ENCODE measurements at places on chromosomes 6 and 20. TPM values are rescaled to one million over a fixed set of nuclear protein-coding genes. Genes with fewer than 3 reads are reported as not detected.

The HTR1E gene
- polyA plus RNA-seq: 0.60 TPM

The KIF13A gene
- polyA plus RNA-seq: 50.0 TPM

The SOBP gene
- 8.4 TPM for polyA plus RNA-seq

- peaks cover 8% of the 10 kb centered on the region for H3K4me1 ChIP-seq
- no peaks in the 10 kb centered on the region for H3K36me3 ChIP-seq
- no peaks in the 10 kb centered on the region for H3K27me3 ChIP-seq
- DNase-seq: no peak
Measured at GRCh38 chr6:36120979-36121786, 9.1 kb upstream of the MAPK13 start.

- H3K27me3 ChIP-seq: no peaks in the 10 kb centered on the region
- peaks cover 29% of the 10 kb centered on the region for H3K4me1 ChIP-seq
- DNase-seq: no peak
- no peaks in the 10 kb centered on the region for H3K36me3 ChIP-seq
- no peak overlapping the region for H3K4me3 ChIP-seq
Measured at GRCh38 chr6:15330174-15330944, 84.5 kb downstream of the JARID2 start.

GRCh38 chr6:19175023-19175422 is 662.1 kb upstream of the ID4 start:
- H3K4me3 ChIP-seq: no peak overlapping the region
- no peaks in the 10 kb centered on the region for H3K4me1 ChIP-seq
- H3K27ac ChIP-seq: no peak overlapping the region

GRCh38 chr6:107030151-107030550 is 2.2 kb downstream of the MTRES1 start:
- H3K4me3 ChIP-seq: no peak overlapping the region
- no peaks in the 10 kb centered on the region for H3K27me3 ChIP-seq
- H3K36me3 ChIP-seq: no peaks in the 10 kb centered on the region
- peaks cover 24% of the 10 kb centered on the region for H3K4me1 ChIP-seq
- no peak overlapping the region for H3K27ac ChIP-seq
- no peak for DNase-seq

The C20orf144 gene
- polyA plus RNA-seq: 0.45 TPM

The KCNS1 gene
- 0.07 TPM for polyA plus RNA-seq

DNA sequence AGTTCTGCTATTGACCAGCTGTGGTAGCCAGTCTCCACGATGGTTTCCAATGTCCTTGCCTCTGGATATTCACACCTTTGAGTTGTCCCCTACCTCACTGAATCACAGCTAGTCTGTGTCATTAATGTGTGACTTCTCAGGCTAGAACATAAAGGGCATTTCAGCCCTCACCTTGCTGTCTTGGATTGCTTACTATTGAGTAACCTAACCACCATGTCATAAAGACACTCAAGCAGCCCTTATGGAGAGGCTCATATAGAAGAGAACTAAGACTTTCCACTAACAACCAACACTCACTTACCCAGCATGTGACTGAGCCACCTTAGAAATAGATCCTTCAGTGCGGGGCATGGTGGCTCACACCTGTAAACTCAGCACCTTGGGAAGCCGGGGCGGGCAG is 19.1 kb upstream of the ABCC10 start:
- no peak overlapping the region for H3K4me3 ChIP-seq
- H3K27me3 ChIP-seq: peaks cover 28% of the 10 kb centered on the region

- peak overlapping the region; percentile 17 for H3K4me3 ChIP-seq
- H3K27me3 ChIP-seq: peaks cover 17% of the 10 kb centered on the region
- DNase-seq: no peak
Measured at GRCh38 chr20:17895641-17896171, 72.9 kb downstream of the SNX5 start.

DNA sequence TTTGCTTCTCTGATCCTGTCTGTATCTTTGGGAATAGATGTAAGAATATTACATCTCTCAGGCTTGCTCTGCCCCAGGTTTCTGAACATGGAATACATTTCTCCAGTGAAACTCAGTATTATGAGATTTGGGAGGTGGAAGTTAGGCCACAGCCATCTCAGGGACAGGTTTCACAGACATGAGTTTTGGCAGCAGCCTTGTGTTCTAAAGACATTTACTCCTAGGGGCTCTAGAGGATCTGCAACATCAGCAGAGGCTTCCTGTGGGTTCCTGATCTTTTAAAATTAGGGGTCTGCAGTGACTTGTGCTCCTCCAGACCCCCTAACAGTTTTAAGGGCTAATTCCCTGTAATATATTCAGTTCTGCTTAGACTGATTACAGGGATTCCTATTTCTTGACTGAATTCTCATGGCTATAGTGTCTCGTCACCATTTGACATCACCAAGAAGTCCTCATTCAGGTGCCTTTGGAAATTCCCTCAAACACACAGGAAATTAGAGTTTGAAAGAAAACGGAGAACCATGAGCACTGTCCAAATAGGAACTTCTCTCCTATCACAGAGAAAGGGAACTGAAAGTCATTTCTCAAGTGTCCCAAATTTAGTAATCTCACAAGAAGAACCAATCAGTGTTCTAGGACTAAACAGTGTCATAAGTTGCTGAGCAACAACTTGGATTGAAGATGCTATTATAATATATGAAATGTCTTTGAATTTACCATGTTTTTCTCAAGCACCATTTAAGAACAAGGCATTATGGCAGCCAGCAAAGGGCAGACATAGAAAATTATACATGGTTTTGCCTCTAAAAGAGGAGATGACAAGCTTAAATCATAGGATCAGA is 2.5 kb upstream of the HLA-DRA start:
- H3K4me3 ChIP-seq: no peak overlapping the region
- H3K27ac ChIP-seq: peak overlapping the region; percentile 84
- no peak for DNase-seq

DNA sequence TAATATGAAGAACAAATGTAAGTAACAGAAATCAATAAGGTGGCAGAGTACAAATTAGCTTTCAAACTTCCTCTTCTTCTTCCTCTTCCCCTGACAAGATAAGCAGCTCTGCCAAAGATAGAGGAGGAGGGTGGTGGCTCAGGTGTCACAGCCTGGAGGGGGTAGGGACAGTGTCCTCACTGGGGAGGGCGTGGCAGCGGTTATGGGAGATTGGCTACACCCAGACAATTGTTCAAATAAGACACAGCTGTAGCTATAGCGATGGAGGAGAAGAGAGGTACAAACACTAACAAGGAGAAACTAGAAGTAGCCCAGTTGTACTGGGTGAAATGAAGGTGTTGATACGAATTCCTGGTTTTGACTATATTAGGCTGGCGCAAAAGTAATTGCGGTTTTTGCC is 198.5 kb downstream of the TBXT start:
- DNase-seq: no peak
- no peak overlapping the region for H3K4me3 ChIP-seq
- no peak overlapping the region for H3K27ac ChIP-seq
- H3K27me3 ChIP-seq: no peaks in the 10 kb centered on the region

The TRIM38 gene
- polyA plus RNA-seq: 16.5 TPM

- DNase-seq: no peak
- H3K27me3 ChIP-seq: no peaks in the 10 kb centered on the region
- no peaks in the 10 kb centered on the region for H3K36me3 ChIP-seq
Measured at GRCh38 chr20:19761841-19762240, 3.8 kb downstream of the RIN2 start.

- H3K27me3 ChIP-seq: no peaks in the 10 kb centered on the region
- H3K4me1 ChIP-seq: no peaks in the 10 kb centered on the region
- H3K27ac ChIP-seq: no peak overlapping the region
- no peaks in the 10 kb centered on the region for H3K36me3 ChIP-seq
Measured at GRCh38 chr6:97049253-97050011, 124.9 kb downstream of the KLHL32 start.

- H3K4me3 ChIP-seq: no peak overlapping the region
- no peak for DNase-seq
- H3K36me3 ChIP-seq: no peaks in the 10 kb centered on the region
- no peaks in the 10 kb centered on the region for H3K27me3 ChIP-seq
- no peaks in the 10 kb centered on the region for H3K4me1 ChIP-seq
- no peak overlapping the region for H3K27ac ChIP-seq
Measured at GRCh38 chr6:120378582-120379220, 955.6 kb downstream of the TBC1D32 start.

DNA sequence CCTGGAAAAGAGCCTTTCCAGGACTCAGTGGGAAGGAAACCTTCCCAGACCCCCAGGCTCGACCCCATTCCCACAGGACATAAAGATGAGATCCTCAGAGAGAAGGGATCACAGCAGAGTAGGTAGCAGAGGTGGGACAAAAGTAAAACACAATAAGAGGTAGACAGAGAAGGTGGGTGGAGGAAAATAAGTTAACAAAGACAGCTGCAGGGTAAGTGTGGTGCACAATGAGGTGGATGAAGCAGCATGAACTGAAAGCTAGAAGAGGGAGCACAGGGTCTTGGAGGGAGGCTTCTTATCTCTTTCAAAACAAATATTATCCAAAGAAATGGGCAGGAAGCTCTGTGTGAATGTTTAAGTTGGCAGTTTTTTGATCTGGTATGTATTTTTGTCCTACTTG is 14.0 kb upstream of the MAP7 start:
- no peaks in the 10 kb centered on the region for H3K27me3 ChIP-seq
- peaks cover 73% of the 10 kb centered on the region for H3K36me3 ChIP-seq
- DNase-seq: no peak

All from left lung (tissue), 14 donors.